ENCODE measurements at places on chromosomes 16 and 17. TPM values are rescaled to one million over a fixed set of nuclear protein-coding genes. Genes with fewer than 3 reads are reported as not detected.

FGF11 gene
- total RNA-seq, result 1.7 TPM

CA5A gene
- not detected for total RNA-seq

ZG16 gene
- total RNA-seq, result not detected

CHD9NB gene
- 2.1 TPM for total RNA-seq

MRPS7 gene
- total RNA-seq, result 44.0 TPM

All from uterine smooth muscle cell (primary cell).